ENCODE measurements at places on chromosomes 4 and X.

DNA sequence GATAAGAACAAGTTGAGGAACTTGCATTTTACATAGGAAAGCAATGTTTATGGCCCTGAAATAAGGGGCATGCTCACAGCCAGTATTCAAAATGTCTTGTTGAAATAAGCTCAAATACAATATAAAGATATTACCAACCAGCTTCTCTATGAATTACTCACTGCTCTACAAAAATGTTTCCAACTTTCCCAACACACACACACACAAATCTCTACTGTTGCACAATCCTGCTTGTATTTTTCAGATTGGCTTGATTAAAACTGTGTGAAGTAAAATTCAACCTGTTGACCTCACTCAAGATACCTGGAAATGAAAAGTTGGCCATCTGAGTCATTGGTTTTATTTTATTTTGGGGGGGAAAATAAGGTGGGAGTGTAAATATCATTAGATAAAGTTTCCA, 128.6 kb downstream of the CHIC2 start:
- H3K4me3 ChIP-seq: no peak overlapping the region
- H3K27me3 ChIP-seq: peaks cover 10% of the 10 kb centered on the region
- peaks cover 4% of the 10 kb centered on the region for H3K36me3 ChIP-seq
- H3K4me1 ChIP-seq: peaks cover 2% of the 10 kb centered on the region
- H3K27ac ChIP-seq: no peak overlapping the region

DNA sequence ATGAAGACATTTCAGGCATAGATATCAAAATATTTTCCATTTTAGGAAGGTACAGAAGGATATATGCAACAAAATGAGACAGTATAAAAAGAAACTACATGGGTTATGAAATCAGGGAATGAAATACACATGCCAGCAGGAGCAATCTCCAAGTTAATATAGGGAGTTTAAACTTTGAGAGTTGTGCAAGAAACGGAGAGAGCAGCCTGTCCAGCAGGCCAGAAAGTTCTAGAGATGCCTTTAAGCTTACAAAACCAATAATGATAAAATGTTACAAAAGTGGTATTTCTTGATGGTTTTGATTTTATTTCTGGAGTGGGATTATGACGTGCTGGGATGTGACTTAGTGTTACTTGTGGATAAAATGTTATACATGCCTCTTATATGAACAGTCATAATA, 2047.9 kb downstream of the ARAP2 start:
- no peaks in the 10 kb centered on the region for H3K36me3 ChIP-seq
- H3K4me3 ChIP-seq: no peak overlapping the region
- H3K4me1 ChIP-seq: no peaks in the 10 kb centered on the region
- H3K27ac ChIP-seq: no peak overlapping the region
- DNase-seq: no peak

GRCh38 chr4:1802720-1803522, 9.8 kb downstream of the FGFR3 start:
- H3K36me3 ChIP-seq: peaks cover 2% of the 10 kb centered on the region
- DNase-seq: no peak
- H3K4me1 ChIP-seq: no peaks in the 10 kb centered on the region
- H3K27me3 ChIP-seq: no peaks in the 10 kb centered on the region
- no peak overlapping the region for H3K27ac ChIP-seq

GRCh38 chrX:108064613-108065012, 19.7 kb downstream of the VSIG1 start:
- H3K27ac ChIP-seq: no peak overlapping the region
- peaks cover 7% of the 10 kb centered on the region for H3K27me3 ChIP-seq
- H3K36me3 ChIP-seq: peaks cover 26% of the 10 kb centered on the region
- H3K4me3 ChIP-seq: no peak overlapping the region

GRCh38 chr4:72383439-72383838, 185.6 kb downstream of the ADAMTS3 start:
- no peaks in the 10 kb centered on the region for H3K27me3 ChIP-seq
- H3K4me3 ChIP-seq: no peak overlapping the region
- H3K27ac ChIP-seq: no peak overlapping the region
- H3K4me1 ChIP-seq: peaks cover 7% of the 10 kb centered on the region
- H3K36me3 ChIP-seq: no peaks in the 10 kb centered on the region
- no peak for DNase-seq

DNA sequence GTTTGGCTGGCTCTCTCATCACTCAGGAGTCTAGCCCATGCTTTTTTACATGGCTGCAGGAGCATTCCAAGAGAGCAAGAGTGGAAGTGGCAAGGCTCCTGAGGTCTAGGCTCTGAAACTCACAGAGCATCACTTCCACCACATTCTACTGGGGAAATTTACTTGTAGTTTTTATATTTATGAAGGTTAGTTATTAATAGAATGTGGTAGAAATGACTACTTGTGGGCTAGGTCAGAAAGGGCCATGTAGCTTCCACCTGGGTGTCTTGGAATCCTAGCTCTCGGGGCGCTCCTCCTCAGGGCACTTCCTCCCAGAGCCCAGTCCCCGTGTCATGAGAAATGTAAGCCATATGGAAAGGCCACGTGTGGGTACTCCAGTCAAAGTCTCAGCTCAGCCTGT, 127.0 kb upstream of the CASK start:
- no peak for DNase-seq
- no peak overlapping the region for H3K4me3 ChIP-seq
- H3K27ac ChIP-seq: no peak overlapping the region
- H3K36me3 ChIP-seq: no peaks in the 10 kb centered on the region
- H3K4me1 ChIP-seq: peaks cover 7% of the 10 kb centered on the region
- H3K27me3 ChIP-seq: no peaks in the 10 kb centered on the region

DNA sequence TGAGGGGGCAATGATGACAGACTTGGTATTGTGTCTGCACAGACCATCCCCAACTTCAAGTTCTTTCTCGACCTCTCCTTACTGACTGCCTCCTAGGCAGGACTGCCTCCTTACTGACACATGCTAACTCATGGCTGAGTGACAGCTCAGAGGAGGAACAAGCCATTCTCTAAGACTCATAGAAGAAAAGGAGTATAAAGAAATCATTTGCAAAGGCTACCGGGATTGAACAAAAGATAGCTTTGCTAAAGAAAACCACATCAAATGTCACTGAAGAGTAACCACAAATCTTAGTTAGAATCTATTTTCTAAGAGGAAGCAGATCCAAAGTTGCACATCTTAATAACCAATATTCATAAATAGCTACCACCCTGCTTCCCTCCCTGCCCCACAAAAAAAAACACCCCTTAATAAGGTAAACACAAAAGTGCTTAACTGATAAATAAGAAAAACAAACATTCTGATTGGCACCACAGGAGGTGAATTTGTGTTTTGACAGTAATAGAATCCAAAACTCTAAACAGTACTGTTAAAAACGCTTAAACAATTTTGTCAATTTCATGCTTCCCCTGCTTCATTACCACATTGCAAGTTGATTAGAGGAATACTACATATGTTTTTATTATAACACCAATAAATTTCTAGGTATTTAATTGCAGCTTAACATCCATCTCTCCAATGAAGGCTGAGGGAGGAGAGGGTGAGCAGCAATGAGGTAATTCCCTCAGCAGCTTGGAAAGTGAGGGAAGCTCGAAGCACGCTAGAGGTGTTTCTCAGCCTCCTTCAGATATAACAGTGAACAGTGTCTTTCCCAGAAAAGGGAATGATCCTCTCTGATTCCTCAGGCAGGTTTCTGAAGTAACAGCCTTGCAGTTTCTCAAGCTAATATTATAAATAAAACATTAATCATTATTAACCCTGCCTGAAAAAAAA, 160.0 kb downstream of the HNRNPD start:
- no peak overlapping the region for H3K4me3 ChIP-seq
- no peaks in the 10 kb centered on the region for H3K27me3 ChIP-seq
- H3K4me1 ChIP-seq: peaks cover 20% of the 10 kb centered on the region
- DNase-seq: no peak
- no peak overlapping the region for H3K27ac ChIP-seq

DNA sequence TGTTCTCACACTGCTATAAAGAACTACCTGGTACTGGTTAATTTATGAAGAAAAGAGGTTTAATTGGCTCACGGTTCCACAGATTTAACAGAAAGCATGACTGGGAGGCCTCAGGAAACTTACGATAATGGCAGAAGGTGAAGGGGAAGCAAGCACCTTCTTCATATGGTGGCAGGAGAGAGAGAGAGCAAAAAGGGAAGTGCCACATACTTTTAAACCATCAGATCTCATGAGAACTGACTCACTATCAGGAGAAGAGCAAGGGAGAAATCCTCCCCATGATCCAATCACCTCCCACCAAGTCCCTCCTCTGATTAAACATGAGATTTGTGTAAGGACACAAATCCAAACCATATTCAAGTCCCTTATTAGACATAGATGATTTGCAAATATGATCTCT, 12.3 kb upstream of the RAP2C start:
- no peaks in the 10 kb centered on the region for H3K36me3 ChIP-seq
- no peaks in the 10 kb centered on the region for H3K27me3 ChIP-seq
- H3K27ac ChIP-seq: no peak overlapping the region

All from progenitor cell of endocrine pancreas (in vitro differentiated cells).